Activated CD4-positive, alpha-beta T cell treated with anti-CD3 and anti-CD28 coated beads, Interleukin-2, amount 10 ng/mL, durations not matched to agents 24 days and 14 days (primary cell): ENCODE measurements at places on chromosomes 2 and 18.

DNA sequence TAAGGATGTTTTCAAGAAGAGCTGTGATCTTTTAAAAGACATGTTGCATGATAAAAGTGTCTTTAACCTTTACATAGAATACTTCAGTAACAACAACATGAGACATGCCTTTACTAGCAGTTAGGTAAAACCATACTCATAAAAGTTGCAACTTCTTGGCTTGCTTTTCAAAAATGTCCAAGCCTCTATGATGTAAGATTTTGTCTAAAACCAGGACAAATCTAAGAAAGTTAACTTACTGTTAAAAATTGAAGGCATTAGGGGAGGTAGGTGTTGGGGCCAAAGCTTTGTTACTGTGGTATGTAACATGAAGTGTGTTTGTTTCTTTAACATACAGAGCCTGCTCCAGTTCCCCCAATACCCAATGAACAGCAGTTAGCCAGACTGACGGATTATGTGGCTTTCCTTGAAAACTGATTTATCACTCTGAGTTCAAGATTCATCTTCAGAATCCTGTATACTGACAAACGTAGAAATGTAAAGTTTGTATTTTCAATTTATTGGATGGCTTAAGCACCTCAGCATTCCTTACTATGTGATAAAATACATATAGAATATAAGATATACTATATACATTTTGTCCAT, 11.7 kb downstream of the COPS8 start:
- H3K27ac ChIP-seq = no peak overlapping the region
- no peak for DNase-seq
- peaks cover 50% of the 10 kb centered on the region for H3K36me3 ChIP-seq

DNA sequence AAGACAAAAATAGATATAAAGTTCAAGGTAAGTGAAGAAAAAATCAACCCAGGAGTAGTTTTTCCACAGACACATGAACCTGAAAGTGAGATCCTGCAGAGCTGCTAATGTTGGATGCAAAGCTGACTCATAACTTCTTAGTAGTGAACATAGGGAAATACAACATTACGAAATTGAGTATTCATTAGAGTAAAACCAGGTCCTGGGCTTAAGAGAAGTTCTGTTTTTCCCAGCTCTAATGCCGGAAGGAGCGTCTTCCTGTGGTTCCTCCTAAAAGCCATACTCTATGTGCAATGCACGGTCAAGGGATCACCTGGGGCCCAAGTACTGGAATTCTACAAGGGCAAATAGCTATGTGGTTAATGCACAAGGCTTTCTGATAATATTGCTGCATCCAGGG, 141.7 kb downstream of the RBMS1 start:
- no peak overlapping the region for H3K4me3 ChIP-seq
- DNase-seq = no peak
- H3K4me1 ChIP-seq = peaks cover 28% of the 10 kb centered on the region
- no peaks in the 10 kb centered on the region for H3K27me3 ChIP-seq

- no peaks in the 10 kb centered on the region for H3K27me3 ChIP-seq
- H3K4me3 ChIP-seq = no peak overlapping the region
- H3K27ac ChIP-seq = no peak overlapping the region
- no peak for DNase-seq
- H3K4me1 ChIP-seq = no peaks in the 10 kb centered on the region
Measured at GRCh38 chr2:128302011-128302743, 16.5 kb downstream of the HS6ST1 start.

- H3K27me3 ChIP-seq = peaks cover 45% of the 10 kb centered on the region
- H3K27ac ChIP-seq = no peak overlapping the region
- no peaks in the 10 kb centered on the region for H3K4me1 ChIP-seq
- no peak for DNase-seq
- H3K36me3 ChIP-seq = no peaks in the 10 kb centered on the region
- H3K4me3 ChIP-seq = no peak overlapping the region
Measured at GRCh38 chr2:110770404-110770958, 38.1 kb downstream of the ACOXL start.

GRCh38 chr2:27977731-27978312, 87.3 kb downstream of the BABAM2 start:
- H3K27ac ChIP-seq = peak overlapping the region; percentile 73
- H3K4me3 ChIP-seq = peak overlapping the region; percentile 10
- peaks cover 23% of the 10 kb centered on the region for H3K4me1 ChIP-seq
- DNase-seq = no peak

DNA sequence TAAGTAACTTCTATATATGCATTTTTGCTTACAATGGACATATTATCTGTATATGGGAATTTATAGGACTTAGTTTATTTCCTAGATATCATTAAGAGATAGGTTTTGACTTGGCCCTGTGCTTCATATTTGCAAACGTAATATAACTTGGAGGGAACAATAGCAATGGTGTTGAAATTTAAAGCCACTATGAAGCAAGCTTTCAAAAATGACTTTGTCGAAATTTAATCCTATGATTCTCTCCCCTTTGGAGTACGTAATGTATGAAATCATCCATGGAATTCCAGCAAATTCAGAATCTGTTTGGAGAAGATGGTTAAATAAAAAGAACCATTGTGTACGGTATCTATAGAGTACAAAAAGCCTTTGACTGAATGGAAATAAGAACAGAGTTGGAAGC, 486.3 kb downstream of the ARHGAP15 start:
- peaks cover 15% of the 10 kb centered on the region for H3K4me1 ChIP-seq
- H3K27me3 ChIP-seq = no peaks in the 10 kb centered on the region
- DNase-seq = no peak

DNA sequence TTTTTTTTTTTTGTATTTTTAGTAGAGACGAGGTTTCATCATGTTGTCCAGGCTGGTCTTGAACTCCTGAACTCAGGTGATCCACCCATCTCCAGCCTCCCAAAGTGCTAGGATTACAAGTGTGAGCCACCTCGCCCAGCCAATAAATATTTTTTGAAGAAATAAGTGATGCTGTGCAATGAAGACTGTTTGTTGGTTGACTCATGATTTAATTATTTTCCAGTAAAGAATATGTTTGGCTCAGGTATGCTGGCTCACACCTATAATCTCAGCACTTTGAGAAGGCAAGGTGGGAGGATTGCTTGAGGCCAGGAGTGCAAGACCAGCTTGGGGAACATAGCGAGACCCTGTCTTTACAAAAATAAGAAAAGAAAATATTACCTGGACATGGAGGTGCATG, 41.8 kb upstream of the LPIN2 start:
- H3K4me3 ChIP-seq = no peak overlapping the region
- H3K36me3 ChIP-seq = peaks cover 12% of the 10 kb centered on the region
- no peak for DNase-seq
- H3K27me3 ChIP-seq = no peaks in the 10 kb centered on the region
- no peak overlapping the region for H3K27ac ChIP-seq
- peaks cover 44% of the 10 kb centered on the region for H3K4me1 ChIP-seq

DNA sequence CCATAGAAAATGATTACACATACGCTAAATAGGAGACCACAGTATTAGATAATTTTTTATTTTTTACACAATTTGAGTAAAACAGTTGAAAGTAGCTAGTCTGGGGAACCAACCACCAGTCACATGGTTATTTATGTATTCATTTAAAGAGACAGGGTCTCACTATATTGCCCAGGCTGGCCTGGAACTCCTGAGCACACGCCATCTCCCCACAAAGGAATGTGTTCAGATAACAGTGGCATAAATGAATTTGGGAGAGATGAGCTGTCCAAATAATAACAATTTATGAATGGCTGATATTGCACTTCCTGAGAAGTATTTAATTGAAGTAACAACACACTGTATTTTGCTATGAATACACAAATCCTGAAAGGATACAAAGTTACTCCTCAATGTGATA, 39.7 kb downstream of the KIDINS220 start:
- H3K4me1 ChIP-seq = peaks cover 23% of the 10 kb centered on the region
- no peak overlapping the region for H3K27ac ChIP-seq
- no peak overlapping the region for H3K4me3 ChIP-seq
- H3K36me3 ChIP-seq = peaks cover 56% of the 10 kb centered on the region
- peak; percentile 25 for DNase-seq
